ENCODE measurements at places on chromosomes 3 and 15.

DNA sequence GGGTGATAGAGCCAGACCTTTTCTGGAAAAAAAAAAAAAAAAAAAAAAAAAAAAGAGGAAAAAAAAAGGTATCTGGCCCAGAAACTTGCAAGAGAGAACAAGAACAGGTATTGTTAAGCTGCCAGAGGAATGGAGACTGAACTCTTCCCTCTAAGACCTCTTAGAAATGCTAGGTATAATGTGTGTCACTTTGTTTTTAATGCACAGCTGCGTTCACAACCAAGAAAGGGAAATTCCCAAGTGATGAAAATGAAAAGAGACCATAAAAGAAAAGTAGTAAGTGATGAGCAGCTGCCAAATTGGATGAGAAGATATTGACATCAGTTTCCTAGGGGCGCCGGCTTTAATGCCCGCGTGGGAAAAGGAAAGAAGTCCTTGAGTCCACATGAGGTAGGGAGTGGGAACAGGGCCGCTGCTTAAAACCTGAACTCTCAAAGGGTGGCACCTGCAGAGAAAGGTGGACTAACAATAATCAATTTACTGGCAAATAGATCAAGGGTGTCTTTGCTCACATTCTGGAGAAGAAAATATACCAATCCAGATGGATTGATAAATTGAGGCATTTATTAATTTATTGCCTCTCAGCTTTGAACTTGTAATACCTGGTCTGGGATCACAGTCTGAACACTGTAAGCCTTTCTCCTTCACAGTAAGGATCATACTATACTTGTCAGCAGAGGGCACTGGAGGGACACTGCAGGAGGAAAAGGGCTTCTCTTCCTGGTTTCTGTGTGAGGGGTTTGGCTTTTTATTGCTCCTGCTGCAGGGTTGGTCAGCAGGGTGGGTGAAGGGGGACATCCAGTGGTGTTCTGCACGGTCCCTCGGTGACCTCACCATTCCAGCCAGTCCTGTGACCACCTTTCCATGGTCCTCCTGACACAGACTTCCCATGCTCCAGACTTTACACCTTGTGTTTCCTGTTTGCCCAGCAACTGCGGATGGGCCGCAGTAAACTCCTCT, 131.6 kb downstream of the AQP9 start:
- DNase-seq, result peak; percentile 46

DNA sequence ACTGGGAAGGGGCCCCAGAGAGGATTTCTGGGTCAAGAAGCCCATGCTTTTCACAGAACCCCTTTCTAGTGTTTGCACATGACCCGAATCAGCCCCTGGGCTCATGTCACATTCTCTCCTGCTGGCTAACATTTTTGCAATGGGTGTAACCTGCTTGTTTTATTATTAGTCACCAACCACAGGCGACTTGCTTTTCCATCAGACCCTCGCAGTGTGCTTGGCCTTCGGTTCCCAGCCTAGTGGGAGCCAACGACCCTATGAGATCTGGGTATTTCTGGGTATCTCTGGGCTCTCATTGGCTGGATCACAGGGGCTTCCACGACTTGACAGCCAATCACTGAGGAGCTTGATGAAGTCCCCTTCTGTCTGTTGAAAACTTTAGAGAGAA, 11.0 kb upstream of the FBLN2 start:
- DNase-seq, result no peak

- DNase-seq, result peak; percentile 24
Measured at GRCh38 chr3:124078953-124079911, 87.3 kb upstream of the ROPN1 start.

DNA sequence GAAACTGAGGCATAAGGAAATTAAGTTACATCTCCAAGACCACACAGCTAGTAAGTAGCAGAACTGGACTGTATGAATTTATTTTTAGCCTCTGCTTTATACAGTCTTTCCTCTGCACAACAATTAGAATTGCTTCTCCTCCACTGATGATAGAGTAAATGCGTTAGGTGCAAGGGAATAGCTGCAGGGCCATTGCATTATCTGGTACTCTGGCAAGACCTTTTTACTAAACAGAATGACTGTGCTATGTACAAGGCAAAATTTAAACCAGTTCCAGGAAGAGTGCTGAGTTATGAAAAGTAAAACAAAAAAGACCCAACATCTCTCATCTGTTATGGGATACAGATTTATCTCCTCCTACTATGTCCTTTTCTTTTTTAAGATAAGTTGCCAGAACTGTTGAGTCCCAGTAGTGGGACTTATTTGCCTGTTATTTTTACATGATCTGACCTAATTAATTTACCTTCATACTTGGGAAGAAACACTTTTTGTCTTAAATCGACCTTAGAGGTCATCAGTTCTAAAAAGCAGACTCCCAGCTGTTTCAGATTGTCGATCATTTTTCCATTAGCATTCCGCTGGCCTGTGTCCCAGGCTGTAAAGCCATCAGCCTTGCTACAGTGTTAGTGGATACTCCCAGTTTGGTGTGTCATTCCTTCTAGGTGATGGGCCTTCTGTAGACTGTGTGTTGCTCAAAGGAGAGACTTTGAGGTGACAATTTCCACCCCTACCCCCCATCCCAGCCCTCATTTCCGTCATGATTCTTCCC, 147.5 kb upstream of the NUDT16 start:
- no peak for DNase-seq

- no peak for DNase-seq
Measured at GRCh38 chr3:50405249-50405648, 45.9 kb upstream of the TMEM115 start.

- DNase-seq, result peak; percentile 59
Measured at GRCh38 chr3:170809007-170809974, 60.7 kb downstream of the RPL22L1 start.

GRCh38 chr3:146682171-146682570, 77.0 kb upstream of the PLSCR5 start:
- DNase-seq, result peak; percentile 34

DNA sequence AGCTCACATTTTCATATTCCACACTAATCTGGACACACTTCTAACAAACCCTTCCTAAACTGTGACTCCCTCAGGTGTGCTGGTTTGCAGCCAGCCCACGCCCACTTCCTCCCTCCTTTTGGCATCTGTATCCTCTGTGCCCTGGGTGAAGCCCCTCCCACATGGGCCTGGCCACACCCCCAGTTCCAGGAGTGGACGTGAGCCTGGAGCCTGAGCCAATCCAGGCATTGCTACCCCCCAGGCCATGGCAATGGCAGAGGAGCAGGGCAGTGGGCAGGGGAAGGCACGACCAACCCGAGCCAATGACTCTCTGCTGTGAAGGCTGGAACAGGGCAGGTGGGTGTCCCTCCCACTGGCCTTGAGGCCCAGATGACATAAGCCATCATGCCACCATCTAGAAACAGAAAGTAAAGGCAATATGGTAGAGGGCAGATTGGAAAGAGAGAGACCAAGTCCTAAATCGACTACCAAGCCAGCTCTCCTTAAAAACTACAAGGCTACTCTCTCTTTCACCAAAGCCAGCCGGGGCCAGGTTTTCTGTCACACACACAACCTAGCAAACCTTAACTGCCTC, 18.6 kb downstream of the FAM174B start:
- peak; percentile 88 for DNase-seq

DNA sequence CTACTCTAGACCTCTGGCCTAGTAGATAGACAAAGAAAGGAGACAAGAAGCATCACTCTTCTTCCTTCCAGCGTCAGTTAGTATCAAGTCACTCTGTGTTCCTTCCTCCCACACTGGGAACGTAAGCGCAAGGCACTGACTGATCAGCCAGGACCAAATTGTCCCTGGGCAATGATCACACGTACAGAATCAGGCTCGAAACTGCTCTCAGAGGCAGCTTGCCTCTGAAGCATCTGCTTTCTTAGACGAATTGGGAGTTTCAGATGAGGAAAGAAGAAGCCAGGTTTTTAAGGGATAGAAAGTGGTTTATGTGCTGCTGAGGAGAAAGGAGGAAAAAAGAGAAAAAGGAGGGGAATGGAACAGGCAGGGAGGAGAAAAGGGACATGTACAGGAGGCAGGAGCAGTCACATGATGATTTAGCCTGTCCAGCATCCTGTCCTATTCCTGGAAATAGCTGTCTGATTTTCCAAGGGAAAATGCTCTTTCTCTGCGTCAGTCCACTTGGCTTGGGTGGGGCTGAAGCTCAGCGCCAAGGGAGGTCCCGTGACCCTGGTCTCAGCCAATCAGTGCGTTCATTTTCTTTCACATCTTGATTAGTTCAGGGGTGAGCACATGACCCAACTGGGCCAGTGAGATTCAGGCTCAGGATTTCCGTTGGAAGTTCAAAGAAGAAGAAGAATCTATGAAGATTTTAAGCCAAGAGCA, 102.0 kb upstream of the PRICKLE2 start:
- no peak for DNase-seq

GRCh38 chr3:11060500-11061251, 68.1 kb downstream of the SLC6A1 start:
- DNase-seq, result peak; percentile 28

DNA sequence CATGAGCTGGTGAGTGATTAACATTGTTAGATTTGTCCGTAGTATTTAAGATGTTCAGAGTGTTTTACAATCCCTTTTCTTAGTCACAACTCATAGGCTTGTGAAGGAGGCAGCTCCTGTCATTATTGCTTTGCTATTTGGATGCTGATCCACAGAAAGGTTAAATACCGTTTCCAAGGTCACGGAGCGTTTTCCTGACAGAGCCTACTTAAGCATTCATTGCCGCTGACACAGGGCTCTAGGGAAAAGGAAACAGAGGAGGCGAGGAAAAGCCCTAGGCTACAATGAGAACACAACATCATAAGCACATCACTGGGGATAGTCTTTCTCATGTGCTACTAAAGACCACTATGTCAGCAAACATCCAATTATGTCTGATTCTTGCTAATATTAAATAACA, 38.5 kb upstream of the CPB1 start:
- peak; percentile 61 for DNase-seq

GRCh38 chr3:45874677-45875346, 11.5 kb upstream of the CCR9 start:
- DNase-seq, result no peak

GRCh38 chr15:29056839-29057450, 171.2 kb downstream of the APBA2 start:
- DNase-seq, result no peak

Data from NCI-H1417 (cell line).